ENCODE measurements at places on chromosomes 12 and 14. TPM values are rescaled to one million over a fixed set of nuclear protein-coding genes. Genes with fewer than 3 reads are reported as not detected.

The NOS1 gene
- total RNA-seq = 7.0 TPM

The TAS2R7 gene
- total RNA-seq = 0.33 TPM

- no peak for DNase-seq
- no peak overlapping the region for H3K27ac ChIP-seq
- peaks cover 9% of the 10 kb centered on the region for H3K27me3 ChIP-seq
- H3K4me3 ChIP-seq = no peak overlapping the region
Observed at GRCh38 chr14:104966261-104966865, 11.8 kb downstream of the AHNAK2 start.

DNA sequence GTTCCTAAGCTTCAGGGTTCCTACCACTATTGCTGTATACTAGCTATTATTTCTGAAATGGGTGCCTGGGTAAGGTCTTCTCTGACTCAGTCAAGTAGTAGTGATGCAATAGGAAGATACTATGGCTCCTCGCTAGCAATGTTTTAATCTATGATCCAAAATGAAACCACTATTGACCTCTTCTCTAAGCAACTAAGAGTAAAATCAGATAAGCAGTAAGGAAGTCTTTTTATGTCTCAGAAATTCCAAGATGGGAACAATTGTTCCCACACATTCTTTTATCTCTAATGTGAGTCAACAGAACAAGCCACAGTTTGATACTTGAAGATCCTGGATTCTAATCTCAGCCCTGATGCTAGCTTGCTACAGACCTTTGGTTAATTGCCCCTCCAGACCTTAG is 45.1 kb downstream of the AREL1 start:
- no peaks in the 10 kb centered on the region for H3K4me1 ChIP-seq
- no peak overlapping the region for H3K4me3 ChIP-seq
- no peaks in the 10 kb centered on the region for H3K27me3 ChIP-seq
- peaks cover 42% of the 10 kb centered on the region for H3K36me3 ChIP-seq

DNA sequence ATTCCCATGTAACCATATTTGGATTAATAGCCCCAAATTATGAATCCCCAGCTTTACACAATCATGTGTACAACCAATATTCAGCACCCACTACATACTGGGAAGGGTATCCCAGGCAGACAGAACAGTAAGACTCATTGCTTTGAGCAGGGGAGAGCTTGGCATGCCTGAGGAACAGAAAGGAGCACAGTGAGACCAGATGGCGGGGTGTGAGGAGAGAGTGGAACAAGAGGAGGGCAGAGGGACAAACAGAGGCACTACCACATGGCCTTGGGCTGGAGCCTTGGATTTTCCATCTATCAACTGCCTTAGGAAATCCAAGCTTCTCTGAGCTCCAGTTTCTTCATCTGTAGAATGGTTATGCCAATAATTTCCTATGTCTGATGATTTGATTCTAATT is 3.8 kb downstream of the DGKA start:
- no peak for DNase-seq
- H3K4me1 ChIP-seq = peaks cover 26% of the 10 kb centered on the region
- no peak overlapping the region for H3K27ac ChIP-seq
- no peaks in the 10 kb centered on the region for H3K36me3 ChIP-seq
- peaks cover 30% of the 10 kb centered on the region for H3K27me3 ChIP-seq
- no peak overlapping the region for H3K4me3 ChIP-seq

- H3K27ac ChIP-seq = no peak overlapping the region
- no peaks in the 10 kb centered on the region for H3K27me3 ChIP-seq
- no peak for DNase-seq
- no peaks in the 10 kb centered on the region for H3K36me3 ChIP-seq
- H3K4me1 ChIP-seq = no peaks in the 10 kb centered on the region
Observed at GRCh38 chr14:87397499-87397898, 595.5 kb downstream of the GALC start.

- no peak overlapping the region for H3K27ac ChIP-seq
- no peak for DNase-seq
- H3K36me3 ChIP-seq = no peaks in the 10 kb centered on the region
Observed at GRCh38 chr12:3748620-3749019, 4.3 kb downstream of the CRACR2A start.
